ENCODE measurements at places on chromosomes 11 and 22.

- no peak for DNase-seq
Measured at GRCh38 chr11:70604630-70605467, 206.5 kb downstream of the CTTN start.

GRCh38 chr11:27864091-27864491, 163.8 kb upstream of the BDNF start:
- no peak for DNase-seq

- DNase-seq = no peak
Measured at GRCh38 chr11:84524422-84525051, 1102.6 kb downstream of the DLG2 start.

- peak; percentile 33 for DNase-seq
Measured at GRCh38 chr11:63951779-63952536, 13.2 kb downstream of the NAA40 start.

DNA sequence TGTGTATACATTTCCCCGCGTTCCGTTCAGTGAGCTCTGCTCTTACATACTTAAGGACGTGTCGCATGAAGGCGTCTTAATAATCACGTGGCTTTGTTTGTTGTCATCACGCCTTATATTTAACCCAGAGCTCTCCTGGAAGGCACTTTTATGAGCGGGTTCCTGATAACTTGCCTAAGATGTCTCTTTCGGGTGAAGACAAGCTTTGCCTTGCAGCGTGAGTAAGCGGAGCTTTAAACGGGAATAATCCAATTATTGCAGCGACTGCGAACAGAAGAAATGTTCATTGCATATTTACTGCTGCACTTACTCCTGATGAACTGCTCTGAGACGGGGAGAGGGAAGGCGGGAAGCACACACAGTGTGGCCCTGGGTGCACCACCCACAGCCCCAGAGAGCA, 1128.2 kb downstream of the BRD1 start:
- DNase-seq = no peak

All from activated CD8-positive, alpha-beta memory T cell treated with anti-CD3 and anti-CD28 coated beads, Interleukin-2, amount 50 U/mL, for 4 hours (primary cell).